D721Med (cell line): ENCODE measurements at places on chromosomes 12 and 14.

DNA sequence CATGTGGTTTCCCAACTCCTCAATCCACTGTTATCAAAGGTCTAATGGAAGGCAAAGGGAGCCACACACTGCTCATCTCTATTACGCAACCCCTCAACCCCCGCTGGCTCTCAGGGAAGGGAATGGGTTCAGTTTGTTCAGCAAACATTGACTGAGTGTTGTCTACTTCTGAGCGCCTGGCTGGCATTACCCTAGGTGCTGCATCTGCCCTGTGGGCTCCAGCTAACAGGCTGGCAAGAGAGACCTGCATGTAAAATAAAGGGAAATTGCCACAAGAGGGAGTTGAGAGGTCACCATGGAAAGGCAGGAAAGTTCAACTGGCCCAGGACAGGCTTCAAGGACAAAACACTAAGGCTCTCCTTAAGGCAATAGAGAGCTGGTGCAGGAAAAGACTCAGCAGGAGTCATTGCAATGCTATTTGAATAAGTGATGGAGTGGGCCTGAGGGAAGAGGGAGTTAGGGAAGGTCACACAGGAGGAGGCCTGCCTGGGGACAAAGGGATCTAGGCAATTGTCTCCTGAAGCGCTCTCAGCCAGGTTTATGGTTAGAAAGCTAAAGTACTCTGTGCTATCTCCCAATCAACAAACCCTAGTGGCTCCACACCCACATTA lies 5.5 kb upstream of the ZNF740 start:
- no peak for DNase-seq

GRCh38 chr12:114025935-114026334 lies 59.8 kb upstream of the RBM19 start:
- DNase-seq = no peak

- DNase-seq = no peak
These were observed 61.6 kb downstream of the SLC24A4 start for GRCh38 chr14:92384461-92385133.

DNA sequence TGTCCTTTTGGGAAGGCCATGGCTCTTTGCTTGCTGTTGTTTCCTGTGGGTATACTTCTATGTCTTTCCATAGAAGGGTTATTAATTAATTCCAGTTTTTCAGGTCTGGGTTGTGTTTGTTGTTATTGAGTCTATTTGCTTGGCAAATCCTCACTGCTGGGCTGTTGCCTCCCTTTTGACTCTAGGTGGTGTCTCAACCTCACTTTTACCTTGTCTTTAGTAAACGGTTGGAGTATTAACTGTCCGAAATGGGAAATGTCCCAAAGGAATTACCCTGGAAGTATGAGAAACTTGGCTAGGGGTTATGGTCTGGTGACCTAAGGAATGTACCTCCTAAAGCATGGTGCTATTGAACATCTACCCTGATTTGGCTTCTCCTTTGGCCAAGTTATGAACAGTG lies 16.7 kb downstream of the PRH1 start:
- no peak for DNase-seq

DNA sequence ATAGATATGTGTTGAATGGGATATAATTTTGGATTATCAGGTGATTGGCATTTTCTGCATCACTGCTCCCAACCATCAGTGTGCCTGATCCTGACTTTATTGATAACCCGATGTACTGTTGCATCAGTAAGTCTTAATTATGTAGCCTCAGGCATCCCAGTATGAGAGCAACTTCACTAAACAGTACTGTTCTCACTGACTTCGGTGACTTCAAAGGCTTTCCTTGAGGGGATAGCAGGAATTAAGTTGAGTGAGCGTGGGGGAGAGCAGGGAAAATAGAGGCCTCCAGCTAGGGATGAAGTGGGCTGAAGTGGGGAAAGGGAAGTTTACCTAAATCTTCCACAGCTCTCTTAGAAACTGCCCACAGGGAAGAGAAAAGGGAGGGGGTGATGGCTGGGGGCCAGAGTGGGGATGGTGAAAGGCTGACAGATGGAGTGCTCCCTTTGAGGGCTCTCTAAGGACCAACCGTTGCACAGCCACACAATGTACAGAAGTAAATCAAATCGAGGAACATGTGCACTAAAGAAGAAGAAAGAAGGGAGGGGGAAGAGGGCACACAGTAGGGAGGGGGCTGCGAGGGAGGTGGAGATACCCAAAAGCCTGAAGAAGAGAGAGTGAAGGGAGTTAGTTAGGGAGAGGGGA lies 10.7 kb upstream of the NEUROD4 start:
- no peak for DNase-seq

- DNase-seq = no peak
These were observed 17.6 kb upstream of the RNASE3 start for GRCh38 chr14:20873370-20874177.

- DNase-seq = no peak
These were observed 361.0 kb downstream of the DPF3 start for GRCh38 chr14:72532686-72533454.

- no peak for DNase-seq
These were observed 11.5 kb upstream of the SLC4A8 start for GRCh38 chr12:51413149-51413548.

DNA sequence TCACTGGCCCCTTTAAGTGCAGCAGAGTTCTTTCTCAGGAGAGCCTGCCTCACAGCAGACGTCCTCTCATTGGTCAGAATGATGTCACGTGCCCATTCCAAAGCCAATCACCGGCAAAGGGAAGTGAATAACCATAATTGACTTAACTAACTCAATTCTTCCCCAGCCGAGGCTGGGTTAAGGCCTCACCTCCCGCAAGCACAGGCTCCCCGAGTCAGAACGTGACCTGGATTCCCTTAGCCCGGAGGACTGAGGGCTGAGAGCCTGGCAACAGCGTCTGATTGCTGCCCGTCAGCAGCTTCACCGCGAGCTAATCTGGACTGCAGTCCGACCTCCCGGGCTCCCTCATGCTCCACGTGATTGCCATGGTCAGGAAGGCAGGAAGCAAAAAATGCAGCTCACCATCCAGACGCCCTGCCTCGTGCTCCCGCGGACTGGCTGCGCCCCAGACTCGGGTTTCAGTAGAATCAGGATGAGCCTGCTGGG lies 92.1 kb upstream of the FZD10 start:
- DNase-seq = no peak

DNA sequence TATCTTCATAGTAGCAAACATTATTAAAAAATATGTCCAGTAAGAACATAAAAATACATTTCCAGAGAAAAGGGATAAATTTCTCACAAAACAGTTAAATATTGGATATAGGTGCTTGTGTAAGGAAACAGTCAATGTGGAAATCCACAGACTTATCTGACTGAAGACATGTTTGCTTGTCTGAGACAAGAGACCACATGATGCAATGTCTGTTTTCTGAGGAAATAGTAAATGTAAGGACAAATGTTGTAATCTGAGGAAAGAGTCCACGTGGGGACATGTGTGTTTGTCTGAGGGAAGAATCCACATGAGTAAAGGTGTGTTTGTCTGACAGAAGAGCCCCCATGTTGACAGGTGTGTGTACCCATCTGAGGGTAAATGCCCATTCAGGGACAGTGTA lies 1093.2 kb downstream of the TMEM121 start:
- DNase-seq = no peak

- no peak for DNase-seq
These were observed 9.6 kb upstream of the IFI27L2 start for GRCh38 chr14:94139006-94139405.

DNA sequence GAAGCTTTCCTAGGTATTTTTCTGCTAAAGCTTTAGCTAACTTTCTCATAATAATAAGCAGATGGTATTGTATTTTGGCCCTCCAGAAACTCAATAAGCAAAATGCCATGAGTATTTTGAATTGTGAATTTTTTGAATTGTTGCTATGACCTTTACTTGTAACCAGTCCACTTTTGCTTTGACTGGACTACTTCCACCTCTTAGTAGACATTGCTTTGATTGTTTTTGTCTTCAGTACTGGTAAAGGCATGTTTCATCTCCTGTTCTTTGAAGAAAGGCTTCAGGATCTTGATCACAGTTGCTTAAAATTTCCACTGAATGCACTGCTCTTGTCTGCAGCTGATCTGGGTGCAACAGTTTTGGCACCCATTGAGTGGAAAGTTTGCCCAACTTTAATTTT lies 102.3 kb downstream of the TRMT5 start:
- DNase-seq = no peak

- no peak for DNase-seq
These were observed 46.9 kb downstream of the CYP46A1 start for GRCh38 chr14:99730876-99731546.

- DNase-seq = no peak
These were observed 120.3 kb downstream of the CHST11 start for GRCh38 chr12:104576980-104577580.

DNA sequence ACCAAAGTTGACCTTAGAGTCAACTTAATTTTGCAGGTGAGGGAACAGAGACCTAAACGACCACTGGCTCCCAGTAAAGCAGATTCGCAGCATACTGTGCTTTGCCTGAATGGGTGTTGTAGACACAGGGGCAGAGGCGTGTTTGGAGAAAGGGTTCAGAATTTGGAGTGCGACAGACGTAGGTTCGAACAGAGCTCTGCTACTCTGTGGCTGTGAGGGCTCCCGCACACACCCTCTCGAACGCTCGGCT lies 243 bp upstream of the TOMM20L start:
- no peak for DNase-seq

- DNase-seq = no peak
These were observed 582.7 kb downstream of the SLC6A15 start for GRCh38 chr12:84329938-84330337.

- no peak for DNase-seq
These were observed 17.6 kb downstream of the LACRT start for GRCh38 chr12:54616933-54617680.

DNA sequence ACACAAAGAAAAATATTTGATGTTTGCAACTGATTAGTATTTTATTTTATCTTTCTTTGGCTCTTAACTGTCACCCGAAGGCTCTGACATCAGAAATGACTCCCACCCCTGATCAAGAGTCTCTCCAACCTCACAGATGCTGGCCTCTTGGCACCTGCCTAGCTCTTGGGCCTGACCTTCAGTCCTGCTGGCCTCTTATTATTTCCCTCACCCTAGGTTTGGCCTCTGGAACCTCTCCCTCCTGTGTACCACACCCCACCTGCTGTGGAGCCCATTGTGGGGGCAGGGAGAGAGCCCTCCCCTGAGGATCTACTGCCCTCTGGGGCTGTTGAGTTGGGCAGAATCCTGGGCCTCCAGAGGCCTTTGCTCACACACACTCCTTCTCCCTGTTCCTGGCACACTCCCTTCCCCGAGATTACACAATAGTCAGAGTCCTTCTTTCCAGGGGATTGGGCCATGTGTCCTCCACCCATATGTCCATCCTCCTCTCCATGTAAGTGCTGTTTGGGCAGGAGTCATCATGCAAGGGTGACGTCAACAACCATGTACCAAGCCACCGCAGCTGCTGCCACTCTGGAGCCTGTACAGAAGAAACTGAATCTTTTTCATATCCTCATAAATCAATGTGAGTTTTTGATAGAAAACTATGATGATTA lies 124.3 kb downstream of the RASSF9 start:
- no peak for DNase-seq

DNA sequence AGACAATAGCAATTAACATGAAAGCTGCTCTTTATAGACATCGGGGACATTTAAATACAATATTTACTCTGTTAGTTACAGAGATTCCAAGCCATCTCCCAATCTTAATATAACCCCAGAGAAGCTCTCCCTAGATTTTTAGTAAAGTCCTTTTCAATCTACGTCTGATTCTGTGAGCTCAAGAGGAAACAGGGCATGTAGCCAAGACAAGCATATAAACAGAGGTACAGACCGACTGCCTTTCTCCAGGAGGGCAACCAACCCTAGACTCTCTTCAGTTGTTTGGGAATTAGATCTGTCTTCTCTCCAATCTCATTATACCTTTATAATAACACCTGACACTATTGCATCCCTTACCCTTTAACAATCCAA lies 57.4 kb downstream of the TMTC1 start:
- no peak for DNase-seq

GRCh38 chr12:69616025-69616424 lies 5.3 kb upstream of the LRRC10 start:
- no peak for DNase-seq

DNA sequence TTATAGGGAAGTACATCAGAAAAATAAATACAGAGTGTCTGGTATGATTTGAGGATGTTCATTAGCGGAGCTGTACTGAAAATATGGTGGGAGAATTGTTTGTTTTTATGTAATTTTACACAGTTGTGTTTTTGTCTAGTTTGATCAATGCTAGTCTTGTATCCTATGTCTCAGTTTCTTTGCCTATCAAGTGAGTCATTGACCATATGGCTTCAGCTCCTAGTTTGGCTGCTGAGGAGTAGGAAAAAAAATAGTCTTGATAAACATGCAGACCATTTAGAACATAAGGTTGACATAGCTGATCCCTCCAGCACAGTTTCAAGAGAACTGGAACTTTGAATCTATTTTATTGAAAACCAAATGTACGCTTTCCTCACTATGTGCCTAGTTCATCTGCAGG lies 1292.1 kb upstream of the FLRT2 start:
- DNase-seq = no peak

DNA sequence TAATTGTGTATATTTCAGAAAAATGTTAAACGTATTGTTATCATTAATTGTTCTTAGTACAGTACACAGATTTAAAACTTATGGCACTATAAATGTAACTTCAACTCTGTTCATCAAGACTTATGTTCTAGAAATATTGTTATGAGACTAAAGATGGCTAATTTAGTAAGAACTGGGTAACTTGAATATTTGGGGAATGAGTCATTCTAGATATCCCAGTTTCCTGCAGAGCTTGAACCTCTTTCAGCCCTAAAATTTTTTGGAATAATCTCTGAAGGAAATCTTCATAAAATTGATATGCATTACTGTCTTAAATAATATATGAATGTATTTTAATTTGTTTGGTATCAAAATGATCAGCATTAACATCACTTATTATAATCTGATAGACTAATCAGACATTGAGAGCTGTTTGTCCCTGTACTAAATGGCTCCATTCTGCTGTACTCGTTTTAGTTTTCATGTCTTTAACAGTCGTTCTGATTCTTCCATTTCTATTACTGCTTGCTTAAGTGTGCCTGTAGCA lies 87.1 kb downstream of the VEZT start:
- no peak for DNase-seq

DNA sequence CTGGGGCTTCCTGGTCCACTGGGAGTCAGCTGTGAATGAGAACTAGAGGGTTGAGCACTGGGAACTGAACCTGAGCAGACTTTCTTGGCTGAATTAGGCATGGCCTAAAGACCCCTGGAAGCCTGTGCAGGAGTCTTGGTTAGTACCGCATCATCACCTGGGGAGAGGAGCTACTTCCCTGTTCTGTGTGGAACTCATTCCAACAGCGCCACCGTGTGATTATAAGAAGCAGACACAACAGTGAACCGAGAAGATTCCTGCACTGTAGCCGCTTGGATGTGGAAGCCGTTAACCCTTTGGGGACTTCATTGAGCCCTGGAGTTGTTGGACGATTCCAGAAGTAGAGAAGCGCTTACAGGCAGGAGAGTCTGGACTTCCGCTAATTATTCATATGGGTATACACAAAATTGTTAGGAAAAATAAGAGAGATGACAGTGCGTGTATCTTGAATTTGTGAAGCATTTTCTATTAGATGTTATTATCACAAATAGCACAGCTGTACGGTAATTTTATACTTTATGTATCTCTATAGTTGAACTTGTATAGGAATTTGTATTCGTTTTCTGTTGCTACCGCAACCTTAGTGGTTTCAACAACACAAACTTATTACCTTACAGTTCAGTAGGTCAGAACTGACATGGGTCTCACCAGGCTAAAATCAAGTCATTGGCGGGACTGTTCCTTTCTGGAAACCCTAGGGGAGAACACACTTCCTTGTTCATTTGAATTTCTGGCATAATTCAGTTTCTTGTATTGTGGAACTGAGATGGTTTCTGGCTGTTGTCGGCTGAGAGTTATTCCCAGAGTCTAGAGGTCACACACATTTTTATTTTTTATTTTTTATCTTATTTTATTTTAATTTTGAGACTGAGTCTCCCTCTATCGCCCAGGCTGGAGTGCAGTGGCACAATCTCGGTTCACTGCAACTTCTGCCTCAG lies 100.7 kb downstream of the C2CD5 start:
- DNase-seq = no peak
